ENCODE measurements at places on chromosomes 3 and 15. TPM values are rescaled to one million over a fixed set of nuclear protein-coding genes. Genes with fewer than 3 reads are reported as not detected.

Gene NR2E3
- total RNA-seq, result not detected

DNA sequence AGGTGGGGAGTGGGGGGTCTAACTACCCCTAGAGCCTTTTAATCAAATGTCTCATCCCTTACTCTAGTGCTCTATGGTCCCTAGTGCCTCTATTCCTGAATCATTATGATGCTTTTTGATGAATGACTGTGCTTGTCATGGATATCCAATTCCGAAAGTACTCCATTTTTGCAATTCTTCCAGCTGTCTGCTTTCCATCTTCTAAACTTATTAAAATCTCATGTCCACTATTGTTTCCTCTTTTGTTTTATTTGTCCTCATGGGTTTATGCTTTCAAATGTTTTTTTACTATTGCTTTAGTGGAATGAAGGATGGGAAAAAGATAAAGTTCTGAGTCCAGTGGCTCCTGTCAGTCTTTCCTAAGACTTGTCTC lies 77.2 kb upstream of the KCNMB2 start:
- DNase-seq, result no peak

DNA sequence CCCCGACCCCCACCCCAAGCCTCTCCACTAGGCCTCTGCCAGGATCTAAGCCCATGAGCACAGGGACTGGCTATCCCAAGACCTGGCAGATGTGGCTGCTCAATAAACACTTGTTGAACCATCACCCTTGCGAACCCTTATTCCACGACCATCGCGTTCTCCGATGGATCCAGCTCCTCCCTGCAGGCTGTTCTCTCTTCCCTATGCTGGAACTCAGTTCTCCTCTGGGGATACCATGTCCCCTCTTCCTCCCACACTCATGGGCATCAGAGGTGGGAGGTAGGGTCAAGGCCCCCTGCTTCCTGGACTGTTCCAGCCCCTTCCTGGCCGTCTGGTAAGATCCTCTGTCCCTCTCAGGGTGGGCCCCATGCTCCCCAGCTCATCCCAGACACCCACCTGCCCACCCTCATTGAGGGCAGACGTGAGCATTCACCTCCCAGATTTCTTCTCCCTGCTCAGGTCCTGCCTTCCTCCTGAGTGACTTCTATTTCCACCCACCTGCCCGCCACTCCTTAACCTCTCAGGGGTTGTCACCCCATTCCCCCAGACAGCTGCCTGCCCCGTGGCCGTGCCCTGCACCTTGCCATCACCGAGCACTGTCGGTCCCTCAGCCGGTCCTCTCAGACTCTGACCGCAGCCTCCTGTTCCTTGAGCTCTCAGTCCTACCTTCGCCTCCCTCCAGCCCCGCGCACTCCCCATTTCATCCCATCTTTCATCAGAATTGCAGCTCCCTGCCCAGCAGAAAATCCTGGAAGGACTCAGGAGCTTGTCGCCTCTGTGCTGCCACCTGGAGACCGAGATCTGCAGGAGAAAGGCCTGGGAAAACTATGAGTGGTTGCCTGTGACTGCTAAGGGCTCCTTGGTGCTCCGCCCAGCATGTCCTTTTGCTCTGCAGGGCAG lies 42.0 kb downstream of the PML start:
- no peak for DNase-seq

- no peak for DNase-seq
These were observed 179.8 kb downstream of the THSD4 start for GRCh38 chr15:71294911-71295602.

Gene EIF2A
- 103 TPM for total RNA-seq

GRCh38 chr3:116808725-116809124 lies 99.1 kb downstream of the TUSC7 start:
- DNase-seq, result no peak

GRCh38 chr3:20776692-20777091 lies 590.7 kb upstream of the SGO1 start:
- no peak for DNase-seq
